Kidney (tissue), 22 donors: ENCODE measurements at places on chromosomes 2 and 18. TPM values are rescaled to one million over a fixed set of nuclear protein-coding genes. Genes with fewer than 3 reads are reported as not detected.

DNA sequence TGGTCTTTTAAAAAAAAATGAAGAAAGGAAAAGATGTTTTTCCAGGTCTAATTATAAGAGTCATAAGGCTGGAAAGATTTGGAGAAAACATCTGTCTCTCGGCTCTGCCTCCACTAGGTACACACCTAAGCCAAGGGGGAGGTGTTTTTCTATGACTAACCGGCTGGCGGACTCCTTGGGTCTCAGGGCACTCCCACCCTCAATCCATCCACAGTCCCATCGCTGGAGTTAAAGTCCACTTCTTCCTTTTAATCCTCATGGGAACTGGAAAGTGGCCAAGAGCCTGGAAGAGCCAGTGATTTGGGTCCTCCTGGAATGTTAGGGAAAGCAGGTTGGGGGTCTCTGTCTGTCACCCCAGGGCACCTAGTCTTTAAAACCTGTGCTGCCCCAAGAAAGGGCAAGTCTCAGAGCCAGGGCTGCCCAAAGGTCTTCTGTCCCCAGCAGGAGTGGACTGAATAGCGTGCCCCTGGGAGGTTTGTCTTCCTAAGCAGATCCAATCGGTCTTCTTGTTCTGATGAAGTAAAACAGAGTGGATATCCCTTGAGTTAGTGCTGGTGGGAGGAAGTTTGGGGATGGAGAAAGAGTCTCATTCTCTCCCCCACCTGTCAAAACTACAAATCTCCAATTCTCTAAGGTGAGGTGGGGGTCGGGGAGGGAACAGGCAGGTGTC is 66.4 kb downstream of the MCFD2 start:
- DNase-seq: no peak

GRCh38 chr2:241555711-241556110 is 2.8 kb upstream of the BOK start:
- DNase-seq: no peak

DNA sequence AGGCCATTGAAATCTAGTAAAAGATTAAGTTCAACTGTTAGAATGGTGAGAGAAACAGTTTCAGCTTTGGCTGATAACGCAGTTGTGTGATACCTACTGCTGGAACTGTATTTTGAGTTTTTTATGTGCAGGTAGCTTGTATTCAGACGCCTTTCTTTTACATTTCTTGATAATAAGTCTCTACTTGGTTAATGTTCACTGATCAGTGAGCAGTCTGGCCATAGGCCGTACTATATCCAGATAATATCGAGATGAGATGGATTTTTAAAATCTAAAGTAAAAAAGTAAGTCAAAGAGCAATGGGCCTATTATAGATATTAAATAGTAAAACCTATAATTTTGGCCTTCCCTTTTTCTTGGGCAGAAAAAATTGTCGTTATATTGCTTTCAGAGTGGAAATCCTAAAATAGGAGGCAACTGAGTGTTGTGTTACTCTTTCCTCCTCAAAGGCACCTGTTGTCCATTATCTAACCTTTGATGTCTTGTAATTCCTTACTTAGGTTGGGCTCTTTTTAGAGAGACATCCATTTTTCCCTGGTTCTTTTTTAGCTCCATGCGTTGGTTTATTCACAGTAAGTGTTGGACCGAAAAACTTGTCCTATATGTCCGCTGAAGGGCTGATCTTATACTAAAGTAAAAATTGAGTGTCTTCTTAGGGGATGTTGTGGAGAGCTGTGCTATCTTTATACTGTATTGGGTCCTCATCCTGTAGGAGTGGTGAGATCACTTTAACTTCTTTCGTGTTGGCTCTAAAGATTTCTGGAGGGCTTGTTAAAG is 1.7 kb downstream of the EML4 start:
- peak; percentile 16 for DNase-seq

- DNase-seq: no peak
These were observed 1142.1 kb downstream of the CNTNAP5 start for GRCh38 chr2:125167152-125167551.

- DNase-seq: no peak
These were observed 3.7 kb downstream of the IER3IP1 start for GRCh38 chr18:47172476-47172875.

DNA sequence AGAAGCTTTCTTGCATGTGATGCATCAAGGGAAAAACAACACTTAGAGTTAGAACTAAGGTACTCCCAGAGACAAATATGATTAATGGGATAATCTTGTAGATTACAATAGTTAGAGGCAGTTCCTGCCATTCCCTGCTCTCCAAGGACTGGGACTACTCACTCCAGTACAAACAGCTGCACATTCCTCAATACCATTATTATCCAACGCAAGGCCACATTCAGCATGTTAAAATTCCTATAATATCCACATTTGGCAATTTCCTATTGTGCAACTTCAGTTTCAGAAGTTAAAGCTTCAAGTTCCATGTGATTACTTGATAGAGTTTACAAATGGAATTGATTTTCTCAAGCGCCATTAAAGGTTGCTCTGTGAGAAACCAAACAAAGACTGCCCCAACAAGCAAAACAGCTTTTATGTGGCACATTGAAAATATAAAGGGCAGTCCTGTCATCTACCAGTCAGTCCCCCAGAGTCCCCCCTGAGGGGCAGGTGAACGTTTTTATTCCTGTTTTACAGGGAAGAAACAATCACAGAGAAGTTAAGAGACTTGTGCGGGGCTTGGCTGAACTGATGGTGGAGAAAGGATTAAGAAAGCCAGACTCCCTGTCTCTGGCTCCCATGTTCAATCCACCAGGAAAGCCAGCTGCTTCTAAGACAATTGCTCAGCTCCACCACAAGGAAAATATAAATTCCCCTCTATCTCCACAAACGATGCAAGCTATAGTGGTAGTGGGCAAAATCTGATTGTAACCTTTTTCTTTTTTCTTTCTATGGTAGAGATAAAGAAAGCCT is 72.6 kb downstream of the TXNL1 start:
- DNase-seq: no peak

- no peak for DNase-seq
These were observed 5.7 kb downstream of the GPATCH11 start for GRCh38 chr2:37090019-37090477.

The IL1RL1 gene
- polyA plus RNA-seq: 102 TPM

The PLCD4 gene
- polyA plus RNA-seq: 30.4 TPM
